NCI-H1417 (cell line): ENCODE measurements at places on chromosomes 16 and 17.

GRCh38 chr17:74601944-74602572 lies 10.0 kb upstream of the CD300LD start:
- peak; percentile 20 for DNase-seq

DNA sequence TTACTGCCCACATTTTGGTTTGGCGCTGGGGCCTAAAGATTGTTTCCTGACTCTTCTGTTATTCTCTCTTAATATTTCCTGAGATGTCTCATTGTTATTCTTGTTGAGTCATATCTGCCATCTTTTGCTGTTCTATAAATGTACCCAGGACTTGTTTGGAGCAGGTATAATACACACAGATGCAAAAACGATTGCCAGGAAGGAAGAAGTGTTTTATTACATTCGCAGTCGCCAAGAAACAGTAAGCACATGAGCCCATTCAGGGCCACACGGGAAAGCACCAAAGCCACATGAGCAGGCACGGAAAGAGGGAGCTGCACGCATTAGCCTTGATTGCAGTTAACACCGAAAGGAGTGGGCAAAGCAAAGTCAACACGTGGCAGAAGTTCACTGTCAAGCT lies 70.2 kb downstream of the ARHGAP44 start:
- DNase-seq, result no peak

DNA sequence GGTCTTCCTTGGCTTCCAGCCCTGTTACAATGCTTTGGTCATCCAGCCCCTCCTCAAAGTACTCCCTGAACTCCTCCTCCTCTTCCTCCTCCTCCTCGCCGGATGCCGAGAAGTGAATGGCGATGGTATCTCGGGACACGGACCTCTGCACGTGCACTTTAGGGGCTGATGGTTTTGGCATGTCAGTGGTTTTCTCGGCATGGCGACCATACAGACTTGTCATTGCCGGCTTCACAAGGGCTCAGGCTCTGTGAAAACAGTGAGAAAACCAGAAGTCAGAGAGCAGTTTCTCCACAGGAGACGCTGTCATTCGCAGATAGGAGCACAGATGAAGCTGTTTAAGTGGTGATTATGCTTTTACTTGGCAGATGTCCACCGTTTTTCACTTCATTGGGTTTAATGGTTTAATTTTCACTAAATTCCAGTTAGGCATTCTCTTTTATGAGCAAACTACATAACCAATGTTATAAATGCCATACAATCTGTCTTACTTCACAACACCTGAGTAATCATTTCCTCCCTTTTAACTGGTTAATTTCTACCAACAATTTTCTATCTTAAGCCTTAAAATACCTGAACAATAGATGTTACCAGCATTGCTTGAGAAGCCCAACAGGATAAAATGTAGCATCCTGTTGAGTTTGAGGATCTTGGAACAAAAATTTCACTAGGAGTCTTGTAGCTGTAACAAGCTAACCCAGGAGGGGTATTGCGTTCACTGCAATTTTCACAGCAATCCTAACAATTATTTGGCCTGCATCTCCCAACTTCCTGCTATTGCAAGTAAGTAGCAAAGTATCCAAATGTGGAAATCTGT lies 48.9 kb downstream of the TEX2 start:
- DNase-seq, result no peak

DNA sequence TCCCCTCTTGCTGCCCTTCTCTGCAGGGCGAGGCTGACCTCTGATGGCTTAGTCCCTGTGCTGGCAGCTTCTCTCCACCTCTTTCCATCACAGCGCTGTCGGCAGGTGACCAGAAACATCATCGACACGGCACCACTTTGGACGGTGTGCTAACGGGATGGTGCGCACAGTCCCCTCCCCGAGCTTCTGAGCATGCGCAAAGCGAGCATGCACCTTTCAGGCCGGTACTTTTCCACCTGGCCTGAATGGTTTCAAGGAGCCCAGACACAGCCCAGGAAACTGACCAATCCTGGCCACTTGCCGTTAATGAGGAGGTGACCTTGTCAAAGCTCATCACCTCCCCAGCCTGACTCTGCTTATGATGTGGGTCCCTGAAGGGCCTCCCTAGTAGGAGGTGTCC lies 54.8 kb downstream of the MGAT5B start:
- DNase-seq, result no peak

DNA sequence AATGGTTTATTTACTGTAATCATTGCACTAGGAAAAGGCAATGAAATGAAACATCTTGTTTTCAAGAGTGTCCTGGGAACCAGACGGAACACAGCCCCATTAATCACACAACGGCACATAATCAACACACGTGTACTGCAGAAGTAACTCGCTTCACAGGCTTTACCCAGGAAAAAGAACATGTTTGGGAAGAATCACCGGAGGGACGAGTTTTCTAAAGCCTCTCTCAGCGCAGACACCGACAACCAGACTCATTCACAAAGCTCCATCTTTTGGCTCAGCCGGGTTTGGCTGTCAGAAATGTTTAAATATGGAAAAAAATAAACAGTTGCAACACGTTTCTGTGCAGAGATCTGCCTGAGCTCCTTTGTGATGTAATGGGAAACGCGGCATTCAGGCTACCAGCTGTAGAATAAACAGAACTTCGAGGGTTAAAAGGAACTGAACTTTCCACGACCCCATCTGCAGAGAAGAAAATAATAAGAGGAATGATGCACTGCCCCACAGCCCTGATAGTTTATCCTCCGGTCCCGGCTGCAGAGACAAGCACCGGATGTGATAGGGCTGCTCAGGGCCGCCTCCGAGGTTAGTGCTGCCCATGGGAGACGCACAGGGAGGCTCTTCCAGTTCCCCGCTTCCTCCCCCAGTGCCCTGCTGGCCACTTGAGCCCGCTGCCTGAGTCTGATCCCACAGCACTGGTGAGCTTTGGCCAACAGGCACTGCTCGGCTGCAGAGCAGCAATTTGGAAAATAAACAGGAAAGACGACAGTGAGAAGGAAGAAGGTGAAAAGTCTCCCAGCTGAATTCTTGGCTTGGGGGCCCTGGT lies 119.8 kb downstream of the HIC1 start:
- DNase-seq, result no peak

DNA sequence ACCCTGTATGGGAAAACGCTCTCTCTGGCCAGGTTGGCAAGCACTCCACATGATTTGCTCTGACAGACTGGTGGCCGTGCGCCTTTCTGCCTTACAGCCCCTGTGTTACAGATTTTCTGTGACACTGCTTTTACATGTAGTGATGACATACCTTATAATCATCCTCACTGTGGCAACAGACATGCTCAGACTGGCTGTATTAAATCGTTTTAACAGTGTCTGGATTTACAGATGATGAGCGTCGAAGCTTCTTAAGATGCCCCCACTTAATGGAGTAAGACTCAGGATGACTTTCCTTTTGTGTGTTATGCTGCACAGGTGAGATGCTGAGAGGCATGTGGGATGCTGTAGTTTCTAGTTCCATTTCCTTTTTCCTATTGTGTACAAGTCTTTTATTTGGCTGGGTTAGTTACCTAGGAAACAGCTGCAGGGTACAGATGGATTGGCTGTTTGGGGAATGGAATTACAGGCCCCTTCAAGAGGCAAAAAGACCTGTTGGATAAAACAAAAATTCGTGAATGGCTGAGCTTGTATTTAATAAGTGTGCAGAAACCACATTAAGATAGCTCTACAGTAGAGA lies 20.9 kb upstream of the VWA3A start:
- peak; percentile 53 for DNase-seq

DNA sequence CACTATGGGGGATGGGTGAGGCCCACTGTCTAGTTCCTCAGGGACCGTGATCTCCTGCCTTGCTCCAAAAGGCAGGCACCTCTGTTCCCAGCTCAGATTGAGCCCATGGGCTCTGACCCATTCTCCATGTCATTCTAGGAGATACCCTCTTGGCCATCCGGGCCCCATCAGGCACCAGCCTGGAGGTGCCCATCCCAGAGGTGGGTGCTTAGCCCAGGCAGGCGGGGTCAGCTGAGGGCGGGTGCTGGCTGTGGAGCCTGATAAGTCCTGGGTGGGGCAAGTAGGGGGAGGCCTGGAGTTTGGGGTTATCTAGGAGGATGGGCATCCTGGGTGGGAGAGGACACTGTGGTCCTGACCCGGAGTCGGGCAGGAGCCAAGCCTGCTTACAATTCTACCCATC lies 2.3 kb downstream of the E2F4 start:
- DNase-seq, result no peak

DNA sequence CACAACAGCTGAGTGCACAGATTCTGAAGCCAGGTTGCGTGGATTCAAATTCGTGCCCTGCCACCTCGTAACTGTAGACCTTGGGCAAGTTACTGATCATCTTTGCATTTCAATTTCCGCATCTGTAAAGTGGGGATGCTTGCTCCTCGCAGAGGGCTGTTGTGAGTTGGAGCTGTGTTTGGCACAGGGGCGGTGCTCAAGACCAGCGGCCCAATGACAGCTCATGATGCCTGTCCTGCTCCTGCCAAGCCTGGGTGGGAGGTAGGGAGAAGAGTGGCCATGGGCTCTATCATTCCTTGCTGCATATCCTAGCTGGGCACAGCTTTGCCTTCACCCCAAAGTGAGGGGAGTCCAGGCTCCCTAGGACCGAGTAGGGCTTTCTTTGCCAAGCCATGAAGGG lies 12.6 kb downstream of the NXPH3 start:
- DNase-seq, result no peak
